Esophagus squamous epithelium (tissue), 5 donors: ENCODE measurements at places on chromosomes 11 and 22.

DNA sequence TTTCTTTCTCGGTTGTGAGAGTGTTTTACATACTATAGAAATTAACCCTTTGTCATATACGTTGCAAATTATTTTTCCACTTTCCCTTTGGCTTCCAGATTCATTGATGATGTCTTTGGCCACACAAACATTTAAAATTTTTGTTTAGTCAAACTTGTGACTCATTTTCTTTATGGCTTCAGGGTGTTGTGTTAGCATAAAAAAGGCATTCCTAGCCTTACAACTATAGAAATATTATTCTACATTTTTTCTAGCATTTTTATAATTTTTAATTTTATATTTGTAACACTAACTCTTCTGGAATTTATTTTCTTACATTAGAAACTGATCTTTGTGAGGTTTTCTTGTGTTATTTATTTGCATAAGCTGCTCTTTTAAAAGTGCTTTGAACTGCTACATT, 12.1 kb downstream of the GRIA4 start:
- no peak for DNase-seq

DNA sequence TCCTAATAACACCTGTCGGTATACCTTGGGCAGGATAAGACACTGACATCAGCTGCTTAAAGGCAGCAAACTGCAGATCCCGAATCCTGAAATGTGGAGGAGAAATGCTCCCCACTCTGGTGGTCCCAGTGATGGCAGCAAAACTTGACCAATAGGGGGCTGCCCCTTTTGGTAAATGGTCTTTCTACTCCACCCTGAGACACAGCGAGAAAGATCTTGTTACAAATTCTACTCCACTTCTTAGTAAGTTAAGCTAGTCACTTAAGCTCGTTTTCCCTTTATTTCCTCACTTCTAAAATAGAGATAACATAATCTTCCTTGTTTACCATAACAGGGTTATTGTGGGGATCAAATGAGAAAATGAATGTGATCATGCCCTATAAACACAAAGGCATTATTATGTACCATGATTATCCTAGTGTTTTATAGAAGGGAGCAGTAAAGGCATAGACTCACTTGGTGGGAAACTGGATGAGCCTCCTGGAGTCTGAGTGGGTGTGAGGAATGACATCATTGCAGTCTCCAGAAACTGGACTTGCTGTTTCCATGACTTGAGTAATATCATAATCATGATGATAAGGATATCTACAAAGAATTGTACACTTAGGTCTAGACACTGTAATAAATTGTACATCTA, 50.9 kb downstream of the ENDOD1 start:
- DNase-seq = no peak

GRCh38 chr11:8339592-8340022, 75.9 kb upstream of the LMO1 start:
- no peak for DNase-seq

GRCh38 chr22:22156716-22157347, 87.8 kb upstream of the VPREB1 start:
- DNase-seq = no peak

- no peak for DNase-seq
Measured at GRCh38 chr11:76067099-76067498, 139.2 kb downstream of the WNT11 start.

DNA sequence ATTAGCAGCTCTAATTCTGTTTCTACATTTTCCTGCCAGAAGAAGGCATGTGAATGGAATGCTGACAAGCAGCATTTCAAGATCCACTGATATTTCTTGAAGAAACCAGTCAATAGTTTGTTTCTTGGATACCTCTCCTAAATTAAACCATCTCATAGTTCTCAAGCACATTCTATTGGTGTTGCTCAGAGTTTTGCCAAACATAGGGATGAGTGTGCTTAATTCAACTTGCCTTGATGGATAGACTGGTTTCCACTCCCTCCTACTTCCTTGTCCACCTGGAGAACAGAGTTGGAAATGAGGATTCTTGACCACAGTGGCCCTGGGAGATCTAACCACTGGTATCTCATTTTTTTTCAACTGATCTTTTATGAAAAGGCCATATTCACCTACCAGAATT, 29.8 kb upstream of the DDX10 start:
- DNase-seq = no peak

- no peak for DNase-seq
Measured at GRCh38 chr11:87219266-87219665, 181.5 kb downstream of the TMEM135 start.

DNA sequence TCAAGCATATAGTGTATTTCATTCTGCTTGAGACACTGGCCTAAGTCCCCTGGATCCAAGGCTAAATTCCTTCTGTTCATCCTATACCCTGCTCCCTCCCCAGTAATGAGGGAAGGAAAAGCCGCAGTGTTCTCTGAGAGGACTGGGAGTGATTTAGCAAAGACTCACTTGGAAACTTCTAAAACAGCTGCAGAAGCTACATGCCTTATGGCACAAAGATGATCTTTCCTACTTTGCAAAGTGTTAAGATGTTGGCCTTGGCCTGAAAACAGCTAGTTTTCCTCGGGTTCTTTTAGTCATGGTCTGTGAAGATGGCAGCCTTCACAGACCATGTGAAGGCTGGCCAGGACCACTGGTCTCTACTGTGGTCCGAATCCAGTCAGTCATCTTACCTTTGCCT, 65.7 kb downstream of the ABTB2 start:
- DNase-seq = no peak

GRCh38 chr11:37748641-37749040, 1150.6 kb upstream of the RAG2 start:
- DNase-seq = no peak

- DNase-seq = no peak
Measured at GRCh38 chr22:18075101-18075719, 2.6 kb upstream of the PEX26 start.

DNA sequence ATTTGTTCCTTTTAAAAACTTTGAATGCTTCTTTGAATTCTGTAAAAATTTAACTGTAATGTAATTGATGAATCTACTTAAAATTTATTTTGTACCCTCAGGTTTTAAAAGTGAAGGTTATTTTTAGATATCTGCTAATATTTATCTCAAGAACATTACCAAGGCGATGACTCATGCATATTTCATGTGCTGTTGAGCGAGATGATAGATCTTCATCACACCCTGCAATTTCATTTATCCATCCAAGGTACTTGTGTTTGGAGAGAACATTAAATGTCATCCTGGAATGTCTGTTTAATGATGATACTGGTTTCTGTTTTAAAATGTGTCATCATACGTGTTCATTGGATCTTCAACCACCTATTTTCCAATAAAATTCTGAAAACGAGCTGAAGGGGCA, 6.7 kb upstream of the OOSP4A start:
- DNase-seq = no peak

GRCh38 chr11:47007579-47007978, 71.0 kb downstream of the CSTPP1 start:
- no peak for DNase-seq

DNA sequence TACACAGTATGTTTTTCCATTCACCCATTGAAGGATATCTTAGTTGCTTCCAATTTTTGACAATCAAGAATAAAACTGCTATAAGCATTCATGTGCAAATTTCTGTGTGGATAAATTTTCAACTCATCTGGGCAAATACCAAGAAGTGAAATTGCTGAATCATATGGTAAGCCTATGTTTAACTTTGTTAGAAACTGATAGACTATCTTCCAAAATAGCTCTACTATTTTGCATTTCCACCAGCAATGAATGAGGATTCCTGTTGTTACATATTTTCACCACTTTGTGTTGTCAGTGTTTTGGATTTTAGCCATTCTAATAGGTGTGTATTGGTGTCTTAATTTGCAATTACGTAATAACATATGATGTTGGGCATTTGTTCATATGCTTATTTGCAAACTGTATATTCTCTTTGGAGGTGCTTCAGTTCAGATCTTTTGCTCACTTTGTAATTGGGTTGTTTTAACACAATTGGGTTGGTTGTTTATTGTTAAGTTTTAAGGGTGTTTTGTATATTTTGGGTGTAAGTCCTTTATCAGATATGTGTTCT, 49.2 kb upstream of the FAM181B start:
- DNase-seq = no peak

DNA sequence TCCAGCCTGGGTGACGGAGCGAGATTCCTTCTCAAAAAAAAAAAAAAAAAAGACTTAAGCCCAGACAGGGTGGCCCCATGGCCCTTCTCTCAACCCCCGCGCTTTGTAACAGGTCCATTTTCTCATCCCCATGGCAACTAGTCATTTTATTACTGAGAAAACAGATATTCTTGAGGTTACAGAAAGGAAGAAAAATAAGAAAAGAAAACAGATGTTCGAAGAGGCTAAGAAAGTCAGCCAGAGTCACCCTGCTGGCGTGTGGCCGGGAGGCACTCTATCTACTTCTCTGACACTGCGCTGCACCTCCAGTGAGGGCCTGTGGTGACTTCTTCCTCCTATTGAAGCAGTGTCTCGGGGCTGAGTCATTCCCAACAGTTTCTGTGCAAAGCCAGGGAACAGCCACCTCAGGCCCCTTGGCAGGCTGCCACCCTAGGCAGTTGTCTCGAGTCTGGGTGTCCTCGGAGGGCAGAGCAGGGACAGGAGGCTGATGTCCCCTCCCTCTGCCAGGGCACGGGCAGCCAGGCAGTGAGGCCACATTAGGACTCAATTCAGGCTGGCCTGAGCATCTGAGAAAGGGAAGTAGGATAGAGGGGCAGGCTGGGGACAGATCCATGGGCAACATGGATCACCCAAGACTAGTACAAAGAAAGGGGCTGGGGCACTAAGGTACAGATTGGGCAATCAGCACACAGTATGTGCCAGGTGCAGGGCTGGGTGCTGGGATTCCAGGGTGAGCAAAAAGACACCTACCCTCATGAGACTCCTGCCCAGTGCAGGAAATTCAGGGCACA, 16.4 kb upstream of the SYVN1 start:
- DNase-seq = no peak

DNA sequence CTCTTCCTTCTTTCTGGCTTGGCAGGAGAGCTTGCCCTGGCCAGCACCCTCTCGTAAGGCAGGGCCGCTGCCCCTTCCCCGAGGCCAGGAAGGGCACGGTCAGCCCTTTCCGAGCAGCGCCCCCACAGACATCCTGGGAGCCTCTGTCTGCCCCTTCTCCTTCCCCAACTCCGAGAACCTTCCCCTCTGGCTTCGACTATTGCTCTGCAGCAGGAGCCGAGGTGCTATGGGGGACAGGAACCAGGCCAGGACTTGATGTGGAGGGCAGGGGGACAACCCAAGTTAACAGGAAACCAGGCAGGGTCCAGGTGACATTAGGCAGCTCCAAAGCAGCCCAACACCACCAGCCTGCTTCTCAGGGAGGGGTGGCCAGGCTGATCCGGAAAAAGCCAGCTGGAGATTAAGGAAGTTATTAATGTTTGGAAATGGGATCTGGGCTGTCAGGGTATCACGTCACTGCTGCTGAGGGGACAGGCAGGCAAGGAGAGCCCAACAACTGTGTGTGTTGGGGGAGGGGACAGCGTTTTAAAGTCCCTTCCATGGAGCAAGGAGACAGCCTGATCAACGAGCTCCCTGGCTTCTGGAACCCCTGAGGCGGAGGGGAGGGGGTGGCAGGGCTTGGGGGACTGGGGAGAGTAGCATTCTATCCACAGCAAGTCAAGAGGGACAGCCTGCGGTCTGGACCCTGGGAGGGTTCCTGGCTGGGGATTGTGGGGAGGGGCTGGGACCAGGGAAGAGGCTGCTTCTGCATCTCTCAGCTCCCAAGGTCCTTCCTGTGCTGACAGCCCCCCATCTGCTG, 27.3 kb downstream of the SYT7 start:
- DNase-seq = no peak

GRCh38 chr11:12075822-12076821, 34.3 kb upstream of the MICAL2 start:
- DNase-seq = no peak

- DNase-seq = no peak
Measured at GRCh38 chr11:46026606-46027293, 94.5 kb downstream of the PHF21A start.

DNA sequence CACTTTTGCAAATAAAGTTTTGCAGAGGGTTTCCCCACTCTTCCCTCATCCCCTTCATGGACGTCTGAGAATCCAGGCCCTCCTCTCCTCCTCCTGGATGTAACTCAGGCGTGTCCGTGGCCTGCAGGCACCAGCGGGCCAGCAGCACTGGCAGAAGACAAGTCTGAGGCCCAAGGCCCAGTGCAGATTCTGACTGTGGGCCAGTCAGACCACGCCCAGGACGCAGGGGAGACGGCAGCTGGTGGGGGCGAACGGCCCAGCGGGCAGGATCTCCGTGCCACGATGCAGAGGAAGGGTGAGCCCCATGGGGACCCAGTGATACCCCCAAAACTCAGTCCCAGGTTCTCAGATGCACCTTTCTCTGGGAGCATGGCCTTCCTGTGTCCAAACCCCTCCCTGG, 14.4 kb downstream of the TUB start:
- DNase-seq = no peak

- DNase-seq = no peak
Measured at GRCh38 chr11:69263736-69264052, 30.3 kb upstream of the MYEOV start.

DNA sequence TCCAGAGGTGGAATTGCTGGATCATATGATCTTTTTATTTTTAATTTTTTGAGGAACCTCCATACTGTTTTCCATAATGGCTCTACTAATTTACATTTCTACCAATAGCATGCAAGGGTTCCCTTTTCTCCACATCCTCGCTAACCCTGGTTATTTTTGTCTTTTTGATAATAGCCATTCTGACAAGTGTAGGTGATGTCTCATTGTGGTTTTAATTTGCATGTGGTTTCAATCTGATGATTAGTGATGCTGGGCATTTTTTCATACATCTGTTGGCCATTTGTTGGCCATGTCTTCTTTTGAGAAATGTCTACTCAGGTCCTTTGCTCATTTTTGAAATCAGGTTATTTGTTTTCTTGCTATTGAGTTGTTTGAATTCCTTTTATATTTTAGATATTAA, 15.4 kb upstream of the OR4D5 start:
- DNase-seq = no peak
